ENCODE measurements at places on chromosomes 4 and X.

- no peak for DNase-seq
Measured at GRCh38 chrX:84415140-84415539, 87.1 kb downstream of the HDX start.

DNA sequence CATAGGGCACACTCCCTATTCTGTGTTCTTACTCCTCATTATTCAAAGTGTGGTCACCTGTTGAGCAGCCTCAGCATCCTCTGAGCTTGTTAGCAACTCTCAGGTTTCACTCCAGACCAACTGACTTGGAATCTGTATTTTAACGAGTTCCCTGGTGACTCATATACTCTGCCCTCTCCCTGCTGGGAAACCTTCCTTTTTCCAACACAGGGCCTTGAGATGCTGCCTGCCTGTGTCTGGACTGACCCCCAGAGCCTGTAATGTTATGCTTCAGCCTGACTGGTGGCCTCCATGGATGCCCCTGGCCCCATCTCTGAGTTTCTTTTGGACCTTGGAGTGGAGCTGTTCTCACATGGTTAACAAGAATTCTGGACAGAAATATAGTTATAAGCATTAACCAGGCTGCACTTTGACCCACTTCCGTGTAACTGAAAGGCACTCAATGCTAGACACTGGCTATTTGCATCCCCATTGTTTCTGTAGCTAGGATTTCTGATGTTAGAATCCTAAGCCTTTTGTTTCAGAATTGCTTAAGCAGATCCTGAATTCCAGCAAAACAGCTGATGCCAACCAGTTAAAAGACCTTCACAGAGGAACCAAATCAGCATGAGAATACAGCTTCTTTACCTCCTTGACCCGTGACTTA lies 262.6 kb downstream of the STIM2 start:
- DNase-seq, result peak; percentile 97

GRCh38 chrX:54423161-54423888 lies 16.9 kb upstream of the TSR2 start:
- peak; percentile 38 for DNase-seq

GRCh38 chr4:37157476-37158167 lies 86.9 kb upstream of the NWD2 start:
- DNase-seq, result no peak

DNA sequence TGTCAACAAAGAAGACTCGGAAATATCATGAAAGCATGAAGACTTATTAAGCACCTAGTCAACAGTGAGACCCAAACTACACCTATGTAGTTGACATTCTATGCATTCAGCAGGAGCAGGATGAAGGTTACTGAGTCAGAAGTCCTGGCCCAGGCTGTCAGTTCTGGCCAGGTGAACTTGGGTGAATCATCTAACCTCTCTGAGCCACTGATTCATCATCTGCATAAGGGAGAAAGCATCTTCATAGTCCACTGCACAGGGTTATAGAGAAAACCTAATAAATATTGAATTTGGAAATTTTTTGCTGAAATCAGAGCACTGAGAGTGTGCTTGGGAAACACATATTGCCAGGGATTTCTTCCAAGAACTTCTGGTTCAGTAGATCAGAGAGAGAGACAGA lies 296.0 kb upstream of the SFRP2 start:
- DNase-seq, result no peak

DNA sequence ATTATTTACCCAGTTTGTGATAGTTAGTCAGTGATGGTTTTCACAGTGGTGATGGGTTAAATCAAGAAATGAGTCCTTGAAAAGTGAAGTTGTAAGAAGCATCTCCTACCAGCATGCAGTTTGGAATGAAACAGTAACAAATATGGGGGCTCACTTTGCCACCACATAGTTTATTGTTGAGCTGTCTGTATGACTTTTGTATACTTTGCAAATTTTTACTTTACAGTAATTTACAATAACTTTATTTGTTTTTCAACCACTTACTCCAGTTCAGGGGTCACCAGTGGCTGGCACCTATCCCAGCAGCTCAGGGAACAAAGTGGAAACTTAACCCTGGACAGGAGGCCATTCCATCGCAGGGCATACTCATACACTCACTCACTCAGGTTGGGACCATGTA lies 64.5 kb upstream of the ANKRD50 start:
- DNase-seq, result no peak
